ENCODE measurements at places on chromosomes 4 and X.

DNA sequence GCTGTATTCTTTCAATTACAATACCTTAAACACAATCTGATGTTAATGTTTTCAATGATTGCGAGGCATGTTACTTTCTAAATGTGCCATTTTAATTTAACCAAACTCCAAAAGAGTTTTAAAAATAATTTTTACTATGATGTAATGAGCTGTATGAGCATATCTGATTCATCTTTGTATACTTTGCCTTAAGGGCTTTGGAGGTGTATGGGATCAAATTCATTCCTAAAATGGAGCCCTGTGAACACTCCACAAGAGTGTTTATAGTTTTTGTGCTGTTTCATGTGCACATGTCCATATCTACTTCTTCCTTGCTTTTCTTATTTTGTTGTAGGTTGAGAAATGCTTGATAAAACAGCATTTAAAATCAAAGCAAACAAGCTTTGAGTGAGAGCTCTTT, 82.4 kb downstream of the ATP10D start:
- DNase-seq, result no peak

DNA sequence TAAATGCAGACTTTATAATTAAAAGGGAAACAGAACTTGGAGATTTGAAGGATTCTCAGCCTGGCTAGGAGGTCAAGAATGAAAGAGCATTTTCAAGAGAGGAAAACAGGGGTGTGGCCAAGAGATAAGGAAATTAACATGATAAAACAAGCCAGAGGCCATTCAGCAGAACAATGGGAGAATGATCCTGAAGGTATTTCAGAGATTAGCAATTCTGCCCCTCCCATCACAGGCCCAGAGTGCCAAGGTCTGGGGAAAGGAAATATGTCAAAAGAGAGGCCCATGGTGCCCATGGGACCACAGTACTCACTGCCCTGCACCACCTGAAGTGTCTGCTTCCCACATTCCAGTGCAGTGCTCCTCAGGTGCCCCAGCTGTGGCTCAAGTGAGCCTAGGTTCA, 188.5 kb upstream of the STS start:
- DNase-seq, result no peak

DNA sequence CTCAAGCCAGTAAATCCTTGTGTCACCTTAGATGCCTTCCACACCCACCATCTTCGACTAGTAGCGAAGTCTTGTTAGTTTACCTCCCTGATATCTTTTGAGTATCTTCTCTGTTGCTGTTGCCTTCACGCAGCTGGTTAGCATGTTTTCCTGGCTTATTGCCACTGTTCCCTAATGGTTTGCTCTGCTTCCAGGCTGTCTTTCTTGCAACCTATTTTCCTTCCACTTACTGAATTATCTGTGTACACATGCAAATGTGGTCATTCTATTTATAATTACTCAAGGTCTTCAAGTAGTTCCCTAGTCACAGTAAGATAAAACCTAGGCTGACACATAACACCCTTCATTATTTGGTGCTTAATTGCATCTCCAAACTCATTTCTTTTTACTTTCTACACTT, 89.5 kb downstream of the UGT8 start:
- no peak for DNase-seq

DNA sequence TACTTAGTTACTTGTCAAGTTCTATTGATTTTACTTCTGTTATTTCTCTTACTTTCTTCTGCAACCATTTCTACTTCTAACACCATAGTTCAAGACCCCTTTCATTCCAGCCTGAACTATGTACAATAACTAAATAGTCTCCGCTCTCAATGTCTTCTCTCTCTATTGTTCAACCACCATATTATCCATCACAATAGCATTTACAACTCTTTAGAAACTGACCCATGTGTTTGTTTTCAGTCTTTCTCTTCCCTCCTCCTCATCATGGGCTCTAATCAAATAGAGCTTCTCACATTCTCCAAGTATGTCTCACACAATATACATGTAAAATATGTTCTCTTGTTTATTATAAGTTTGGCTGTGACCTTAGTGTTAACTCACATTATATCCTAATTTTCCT, 143.6 kb downstream of the ZAR1 start:
- no peak for DNase-seq

GRCh38 chrX:1679238-1679637, 64.4 kb downstream of the ASMT start:
- DNase-seq, result no peak

DNA sequence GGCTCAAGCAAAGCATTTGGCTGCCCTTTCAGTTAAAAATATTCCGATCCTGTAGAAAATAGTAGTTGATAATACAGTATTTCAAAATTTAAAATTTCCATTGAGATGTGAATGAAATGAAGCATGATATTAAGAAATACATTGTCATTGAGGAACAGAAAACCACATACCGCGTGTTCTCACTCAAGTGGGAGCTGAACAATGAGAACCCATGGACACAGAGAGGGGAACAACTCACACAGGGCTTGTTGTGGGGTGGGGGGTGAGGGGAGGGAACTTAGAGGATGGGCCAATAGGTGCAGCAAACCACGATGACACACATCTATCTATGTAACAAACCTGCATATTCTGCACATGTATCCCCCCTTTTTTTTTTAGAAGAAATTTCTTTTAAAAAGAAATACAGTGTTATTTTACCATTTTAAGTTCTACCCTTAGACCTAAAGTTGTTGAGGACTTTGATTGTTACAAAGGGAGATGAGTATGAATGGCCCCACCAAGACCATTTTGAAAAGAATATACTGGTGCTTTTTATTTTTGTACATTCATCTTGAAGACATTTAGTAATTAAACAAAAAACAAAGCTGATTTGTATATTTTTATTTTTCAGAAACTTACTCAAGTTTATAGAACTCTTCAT, 52.0 kb upstream of the IL13RA1 start:
- no peak for DNase-seq

GRCh38 chr4:110634350-110635162, 11.7 kb upstream of the PITX2 start:
- no peak for DNase-seq

DNA sequence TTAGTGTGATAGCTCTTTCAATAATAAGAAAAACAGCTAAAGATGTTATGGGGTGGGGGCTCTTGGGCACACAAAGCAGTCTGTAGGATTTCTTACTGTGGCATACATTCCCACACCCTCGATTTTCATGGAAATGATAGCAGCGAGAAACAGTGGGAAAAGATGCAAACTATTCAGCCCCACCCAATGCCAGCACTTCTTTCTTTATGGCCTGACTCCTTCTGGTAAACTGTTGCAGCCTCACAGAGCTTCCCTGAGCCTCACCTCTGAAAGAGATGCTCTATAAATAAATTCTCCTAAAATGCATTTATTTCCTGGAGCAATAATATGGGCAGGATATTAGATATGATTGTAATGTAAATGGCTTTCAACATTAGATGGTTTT, 910 bp downstream of the ANK2 start:
- peak; percentile 40 for DNase-seq
